ENCODE measurements at places on chromosomes 2 and 18. TPM values are rescaled to one million over a fixed set of nuclear protein-coding genes. Genes with fewer than 3 reads are reported as not detected.

The TUBA3E gene
- not detected for total RNA-seq

The LONRF2 gene
- total RNA-seq: 0.84 TPM

The COPS9 gene
- 134 TPM for total RNA-seq

The RBM45 gene
- total RNA-seq: 13.7 TPM

The TCF4 gene
- 45.3 TPM for total RNA-seq

The NETO1 gene
- 6.5 TPM for total RNA-seq

The EPHA4 gene
- total RNA-seq: 60.1 TPM

The UGGT1 gene
- 48.0 TPM for total RNA-seq

The CHRND gene
- total RNA-seq: not detected

The ARHGAP15 gene
- total RNA-seq: 2.0 TPM

The LRATD1 gene
- total RNA-seq: 9.9 TPM

The IFT172 gene
- total RNA-seq: 25.5 TPM

The FAM124B gene
- total RNA-seq: 1.2 TPM

The ALPG gene
- total RNA-seq: not detected

The RTTN gene
- total RNA-seq: 35.4 TPM

Measured in endodermal cell (in vitro differentiated cells).